ENCODE measurements at places on chromosomes 13 and 19.

GRCh38 chr13:88142653-88143052 is 471.5 kb downstream of the SLITRK5 start:
- DNase-seq: no peak

DNA sequence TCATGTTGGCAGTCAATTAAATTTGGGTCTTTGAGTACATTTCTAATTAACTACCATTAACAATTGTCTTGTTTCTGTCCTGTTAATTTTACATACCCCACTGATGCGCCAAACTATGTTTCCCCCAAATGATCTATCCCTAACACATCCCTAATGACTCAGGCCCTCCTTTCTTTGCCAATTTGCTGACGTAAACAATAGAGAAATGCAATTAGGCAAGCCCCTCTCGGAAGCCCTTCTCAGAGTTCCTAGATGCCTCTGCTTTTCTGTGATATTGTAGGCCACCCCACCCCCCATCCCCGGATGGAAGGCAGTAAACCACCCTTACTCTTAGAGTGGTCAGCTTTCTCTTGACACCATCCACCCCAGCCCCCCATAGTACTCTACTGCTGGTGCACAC is 74.2 kb downstream of the FLT1 start:
- no peak for DNase-seq

GRCh38 chr13:54884682-54885081 is 1856.1 kb downstream of the OLFM4 start:
- DNase-seq: no peak

GRCh38 chr19:38735257-38735686 is 9.0 kb downstream of the CAPN12 start:
- DNase-seq: no peak
